ENCODE measurements at places on chromosomes 12 and 14.

GRCh38 chr12:98817742-98818141, 172.7 kb downstream of the APAF1 start:
- DNase-seq = no peak

GRCh38 chr14:94575730-94576585, 5.3 kb upstream of the SERPINA5 start:
- DNase-seq = no peak

DNA sequence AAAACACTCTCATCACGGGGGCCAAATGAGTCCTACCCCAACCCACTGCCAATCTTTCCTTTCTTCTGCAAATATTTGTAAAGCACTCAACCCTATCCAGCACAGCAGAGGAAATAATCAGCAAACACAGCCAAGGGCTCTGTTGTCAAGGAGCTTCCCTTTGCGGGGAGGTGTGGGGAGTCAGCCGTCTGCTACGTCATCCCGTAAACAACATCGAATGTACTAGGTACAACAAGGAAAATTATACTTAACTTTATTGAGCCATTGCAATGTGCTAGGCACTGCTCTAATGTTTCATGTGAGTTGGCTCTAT, 22.8 kb downstream of the TMEM63C start:
- peak; percentile 99 for DNase-seq

DNA sequence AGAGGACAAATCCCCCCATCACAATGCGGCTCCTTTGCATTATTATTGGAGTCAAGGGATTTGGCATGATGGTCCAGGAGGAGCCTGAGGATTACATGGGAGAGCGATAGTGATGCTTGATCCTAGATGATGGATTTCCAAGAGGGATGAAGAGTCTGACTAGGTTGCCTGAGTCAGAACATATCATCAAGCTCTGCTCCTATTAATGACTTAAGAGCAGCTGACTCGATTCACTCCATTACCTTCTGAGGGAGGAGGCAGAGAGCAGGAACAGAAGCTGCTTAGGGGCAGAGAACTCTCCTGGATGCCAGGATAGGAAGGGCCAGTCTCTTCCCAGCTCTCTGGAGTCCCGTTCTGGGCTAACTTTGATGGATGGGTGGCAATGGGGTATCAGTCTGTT, 54.0 kb upstream of the CISTR start:
- no peak for DNase-seq

GRCh38 chr12:116783525-116784237, 45.6 kb downstream of the RNFT2 start:
- peak; percentile 96 for DNase-seq

- DNase-seq = no peak
Measured at GRCh38 chr14:68948686-68949600, 30.2 kb downstream of the ACTN1 start.

DNA sequence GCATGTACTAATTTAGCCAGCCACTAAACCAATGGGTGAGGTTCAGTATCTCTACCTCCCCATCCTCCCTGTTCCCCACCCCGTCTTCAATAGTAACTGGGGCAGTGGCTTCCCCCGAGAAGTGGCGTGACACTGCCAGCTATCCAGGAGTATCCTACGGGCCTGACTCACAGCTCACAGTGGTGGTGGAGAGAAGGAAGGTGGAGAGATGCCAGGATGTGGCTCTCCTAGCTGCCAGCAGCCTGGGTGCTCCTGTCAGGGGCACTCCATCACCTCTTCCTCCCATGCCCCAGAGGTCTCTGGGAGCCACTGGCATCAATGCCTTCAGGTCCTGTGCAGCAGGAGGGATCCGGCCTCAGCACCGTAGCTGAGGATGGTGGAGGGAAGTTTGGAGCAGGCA, 49.0 kb downstream of the TSPAN11 start:
- no peak for DNase-seq

- no peak for DNase-seq
Measured at GRCh38 chr14:54606631-54607133, 39.8 kb downstream of the SAMD4A start.

DNA sequence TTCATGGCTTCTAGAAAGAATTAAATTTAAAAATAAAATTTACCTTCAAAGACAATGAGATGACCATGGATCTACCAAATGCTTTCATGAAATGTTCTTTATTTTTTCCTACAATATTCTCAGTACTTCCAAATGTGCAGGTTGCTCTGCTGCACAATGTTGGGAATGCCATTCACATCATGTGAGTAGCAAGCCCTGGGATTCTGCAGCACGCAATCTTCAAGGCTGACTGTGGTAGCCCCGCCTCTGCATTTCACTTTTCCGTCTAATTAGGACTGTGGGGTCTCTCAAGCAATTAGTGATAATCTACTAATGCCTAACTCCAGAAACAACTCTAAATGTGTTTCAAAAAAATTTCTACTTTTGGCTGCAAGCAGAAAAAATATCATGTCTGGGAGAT, 13.7 kb upstream of the NTN4 start:
- no peak for DNase-seq

DNA sequence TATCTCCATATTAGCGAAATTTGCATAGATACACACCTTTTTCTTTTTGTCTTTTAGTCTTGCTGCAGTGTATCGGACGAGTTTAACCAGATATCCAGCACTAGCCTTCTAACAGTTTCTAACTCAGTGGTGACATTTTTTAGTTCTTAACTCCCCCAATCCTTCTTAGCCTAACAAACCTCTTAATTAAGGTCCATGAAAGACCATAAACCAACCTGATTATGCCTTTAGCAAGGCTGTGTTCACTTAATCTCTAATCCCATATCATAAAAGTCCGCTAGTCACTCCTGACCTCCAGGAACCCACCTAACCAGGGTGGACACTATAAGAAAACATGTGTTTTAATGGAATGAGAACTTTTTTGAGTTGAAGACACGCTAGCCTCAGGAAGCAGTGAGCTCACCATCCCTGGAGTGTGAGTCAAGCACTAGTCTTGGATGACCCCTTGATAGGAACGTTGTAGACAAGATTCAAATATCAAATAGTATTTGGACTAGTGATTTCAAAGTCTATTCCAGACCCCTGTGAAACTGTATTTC, 9.5 kb downstream of the CDKN1B start:
- DNase-seq = no peak
